ENCODE measurements at places on chromosomes 4 and X. TPM values are rescaled to one million over a fixed set of nuclear protein-coding genes. Genes with fewer than 3 reads are reported as not detected.
A peak's percentile ranks its signal among the peaks of the same experiment; 100 is the strongest.

DNA sequence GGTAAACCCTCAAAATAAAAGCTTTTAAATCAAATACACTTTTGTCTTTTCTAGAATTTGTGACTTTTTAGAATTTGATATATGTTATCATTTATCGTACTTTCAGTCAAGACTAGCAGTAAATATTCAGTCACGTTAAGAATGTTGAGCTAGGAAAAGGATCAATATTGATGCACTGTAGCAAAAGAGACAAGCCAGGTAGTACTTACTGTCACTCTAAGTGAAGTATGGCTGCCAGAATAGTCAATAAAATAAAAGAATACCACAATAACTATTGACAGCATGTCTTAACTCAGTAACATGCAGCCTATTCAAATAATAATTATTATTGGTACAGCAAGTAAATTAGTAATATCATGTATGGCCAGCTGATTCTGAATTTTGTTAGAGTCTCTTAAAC lies 43.6 kb upstream of the GPRIN3 start:
- no peak for DNase-seq
- no peak overlapping the region for H3K4me3 ChIP-seq
- no peaks in the 10 kb centered on the region for H3K27me3 ChIP-seq
- H3K4me1 ChIP-seq: no peaks in the 10 kb centered on the region

DNA sequence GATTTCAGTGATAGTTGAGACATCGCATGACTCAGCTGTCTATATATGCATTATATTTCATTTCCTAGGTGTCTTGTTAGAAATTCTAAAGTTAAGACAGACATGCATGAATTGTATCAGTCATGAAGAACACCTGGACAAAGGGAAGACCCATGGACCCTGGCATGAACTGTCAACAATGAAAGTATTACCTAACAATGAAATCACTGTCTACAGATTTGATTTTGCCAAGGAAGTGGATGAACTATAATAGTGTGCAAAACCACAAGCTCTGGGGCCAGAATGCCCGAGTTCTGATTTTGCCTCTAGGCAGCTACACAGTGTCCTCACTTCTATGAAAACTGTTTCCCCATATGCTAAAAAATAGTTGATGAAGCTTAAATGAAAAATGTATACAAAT lies 386.1 kb downstream of the NLGN4X start:
- H3K27me3 ChIP-seq: no peaks in the 10 kb centered on the region
- H3K36me3 ChIP-seq: no peaks in the 10 kb centered on the region
- no peak overlapping the region for H3K27ac ChIP-seq
- no peak overlapping the region for H3K4me3 ChIP-seq
- no peaks in the 10 kb centered on the region for H3K4me1 ChIP-seq

DNA sequence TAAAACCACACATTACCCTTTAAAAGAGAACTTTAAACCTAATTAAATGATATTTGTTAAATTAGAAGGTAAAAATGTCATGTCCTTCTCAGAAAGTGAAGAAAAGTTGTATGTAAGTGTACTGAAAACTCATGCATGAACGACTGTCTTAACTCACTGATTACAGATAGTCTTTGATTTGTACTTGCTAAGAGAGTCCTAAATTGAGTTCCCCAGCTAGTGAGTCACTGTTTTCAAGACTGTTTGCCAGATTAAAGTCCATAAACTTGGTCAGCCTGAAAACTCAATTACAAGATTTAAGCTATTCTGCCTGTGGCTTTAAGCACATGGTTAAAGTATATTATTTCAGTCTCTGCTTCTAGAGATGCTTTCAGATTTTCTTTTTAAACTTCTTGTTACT lies 124.9 kb upstream of the ZCCHC13 start:
- no peak overlapping the region for H3K27ac ChIP-seq
- H3K4me1 ChIP-seq: no peaks in the 10 kb centered on the region
- H3K4me3 ChIP-seq: no peak overlapping the region
- no peak for DNase-seq
- no peaks in the 10 kb centered on the region for H3K27me3 ChIP-seq

DNA sequence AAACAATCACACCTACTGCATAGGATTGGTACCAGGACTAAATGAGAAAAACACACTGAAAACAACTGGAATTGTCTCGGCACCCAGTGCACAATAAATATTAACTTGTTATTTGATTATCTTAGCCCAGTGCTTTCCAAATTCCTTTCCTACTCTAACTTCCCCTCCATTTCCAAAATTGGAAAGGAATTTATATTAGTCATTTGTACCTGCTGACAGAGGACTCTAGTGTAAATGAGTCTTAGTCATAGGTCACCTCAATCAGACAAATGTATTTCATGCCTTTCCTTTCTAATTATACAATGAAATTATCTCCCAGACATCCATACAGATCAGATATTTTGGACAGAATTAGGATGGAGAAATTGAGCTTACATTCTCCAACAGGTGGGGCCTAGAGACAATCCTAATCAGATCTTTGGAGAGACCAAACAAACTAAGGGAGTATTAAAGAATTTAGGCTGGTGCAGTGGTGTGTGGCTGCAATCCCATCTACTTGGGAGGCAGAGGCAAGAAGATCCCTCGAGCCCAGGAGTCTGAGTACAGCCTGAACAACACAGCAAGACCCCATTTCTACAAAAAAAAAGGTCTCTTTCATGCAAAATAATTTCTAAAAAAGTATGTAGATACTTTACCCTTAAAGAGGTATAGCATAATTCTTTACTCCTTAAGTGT lies 10.1 kb downstream of the SH3D19 start:
- H3K4me3 ChIP-seq: no peak overlapping the region
- DNase-seq: no peak
- no peaks in the 10 kb centered on the region for H3K36me3 ChIP-seq
- H3K27me3 ChIP-seq: no peaks in the 10 kb centered on the region

DNA sequence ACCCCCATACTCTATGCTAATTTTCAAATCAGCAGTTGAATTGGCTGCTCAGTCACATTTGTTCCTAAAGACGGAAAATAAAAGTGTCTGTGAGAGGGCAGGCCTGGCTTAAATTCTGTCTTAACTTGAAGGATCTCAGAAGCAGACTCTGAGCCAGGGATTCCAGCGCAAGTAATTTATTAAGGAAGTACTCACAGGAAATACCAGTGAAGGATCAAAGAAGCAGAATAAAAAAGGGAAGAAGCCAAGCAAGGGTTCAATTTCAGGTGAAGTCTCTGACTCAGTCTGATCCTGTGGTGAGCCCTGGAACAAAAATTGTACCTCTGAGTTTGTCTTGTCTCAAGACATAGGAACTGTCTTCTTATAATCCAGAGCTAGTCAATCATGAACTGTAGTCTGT lies 52.2 kb downstream of the IL1RAPL1 start:
- no peaks in the 10 kb centered on the region for H3K36me3 ChIP-seq
- H3K27ac ChIP-seq: no peak overlapping the region
- H3K27me3 ChIP-seq: no peaks in the 10 kb centered on the region
- DNase-seq: no peak

- no peak for DNase-seq
- H3K27ac ChIP-seq: no peak overlapping the region
- H3K27me3 ChIP-seq: no peaks in the 10 kb centered on the region
- no peak overlapping the region for H3K4me3 ChIP-seq
- H3K4me1 ChIP-seq: no peaks in the 10 kb centered on the region
Measured at GRCh38 chrX:39260965-39261364, 459.7 kb downstream of the MID1IP1 start.

DNA sequence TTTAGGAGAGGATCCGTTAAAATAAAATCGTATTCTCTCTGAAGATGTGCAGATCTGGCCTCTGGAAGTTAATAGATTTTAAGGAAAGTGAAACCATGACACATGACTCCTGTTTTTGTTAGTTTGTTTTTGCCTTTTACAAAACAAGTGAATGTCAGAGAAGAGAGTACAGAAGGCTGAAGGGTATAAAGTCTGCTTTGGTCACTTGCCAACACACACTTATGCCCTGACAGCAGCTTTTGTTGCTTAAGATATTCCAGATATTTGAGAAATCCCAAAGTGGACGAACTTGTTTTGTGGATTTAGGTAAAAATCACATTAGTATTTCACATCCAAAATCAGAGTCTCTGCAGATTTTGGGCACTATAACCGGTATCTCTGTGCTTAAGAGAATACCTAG lies 192.4 kb upstream of the RASGEF1B start:
- H3K4me1 ChIP-seq: no peaks in the 10 kb centered on the region
- H3K27ac ChIP-seq: no peak overlapping the region
- no peak overlapping the region for H3K4me3 ChIP-seq
- no peaks in the 10 kb centered on the region for H3K27me3 ChIP-seq

DNA sequence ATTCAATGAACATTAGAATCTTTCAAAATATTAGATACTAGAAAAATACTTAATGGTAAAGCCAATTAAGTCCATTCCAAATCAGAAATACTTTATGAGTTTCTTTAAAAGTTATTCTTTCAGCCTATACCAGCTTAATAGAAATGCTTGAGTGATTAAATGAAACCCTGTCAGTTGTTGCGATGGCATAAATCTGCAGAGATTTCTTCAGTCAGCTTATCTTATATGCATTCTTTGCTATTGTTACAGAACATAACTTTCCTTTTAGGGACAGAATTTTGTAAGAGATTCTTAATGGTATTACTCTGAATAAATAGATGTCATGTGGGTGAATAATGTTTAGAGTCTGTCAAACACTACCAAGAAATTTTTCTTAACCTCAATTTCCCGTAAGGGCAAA lies 325.0 kb upstream of the HAND2 start:
- no peaks in the 10 kb centered on the region for H3K27me3 ChIP-seq
- H3K4me3 ChIP-seq: no peak overlapping the region

DNA sequence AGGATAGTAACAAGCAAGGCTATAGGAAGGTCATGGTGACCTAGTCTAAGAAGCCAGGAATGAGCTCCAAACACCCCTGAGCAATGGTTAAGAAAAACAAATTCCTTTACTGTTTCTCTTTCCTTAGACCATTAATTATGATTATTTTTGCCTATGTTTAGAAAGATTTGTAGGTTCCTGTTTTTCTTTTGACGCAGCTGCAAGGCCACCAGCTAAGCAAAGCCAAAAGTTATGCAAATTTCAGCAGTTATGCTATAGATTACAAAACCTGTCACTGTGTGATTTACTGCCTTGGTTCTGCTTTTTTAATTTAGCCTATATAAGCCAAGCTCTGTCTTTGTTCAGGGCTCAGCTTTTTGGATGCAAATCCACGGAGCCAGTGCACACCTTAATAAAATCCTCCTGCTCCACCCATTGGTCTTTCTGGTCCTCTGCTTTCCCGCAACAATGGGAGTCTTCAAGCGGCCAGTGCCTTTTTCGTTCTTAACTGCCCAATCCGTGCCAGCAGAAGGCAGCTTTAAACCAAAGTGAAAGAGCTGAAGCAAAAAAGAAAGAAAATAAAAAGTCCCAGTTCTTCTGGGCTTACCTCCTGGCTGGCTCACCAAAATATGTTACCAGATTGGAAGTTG lies 1.4 kb upstream of the CEP135 start:
- DNase-seq: no peak
- H3K4me1 ChIP-seq: peaks cover 50% of the 10 kb centered on the region
- H3K27ac ChIP-seq: peak overlapping the region; percentile 98
- peak overlapping the region; percentile 85 for H3K4me3 ChIP-seq
- no peaks in the 10 kb centered on the region for H3K27me3 ChIP-seq
- H3K36me3 ChIP-seq: no peaks in the 10 kb centered on the region

DNA sequence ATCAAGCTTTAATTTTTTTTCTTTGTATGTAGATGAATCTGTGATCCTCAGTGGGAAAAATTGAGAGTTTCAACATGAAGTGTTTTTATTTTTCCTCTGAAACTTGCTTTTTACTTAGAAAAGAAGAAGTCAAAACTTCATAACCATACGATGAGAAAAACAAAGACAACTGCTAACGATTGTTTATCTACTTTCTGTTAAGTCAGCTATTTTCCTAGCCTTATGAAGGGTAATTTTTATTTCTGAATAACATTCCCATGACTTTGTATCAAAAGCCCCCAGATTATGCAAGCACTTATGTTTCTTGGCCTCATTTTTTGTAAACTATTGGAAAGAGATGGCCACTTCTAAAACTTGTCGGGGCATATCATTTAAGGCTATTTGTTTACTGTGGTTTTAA lies 645.1 kb upstream of the PRKX start:
- no peak for DNase-seq
- no peaks in the 10 kb centered on the region for H3K27me3 ChIP-seq
- H3K27ac ChIP-seq: no peak overlapping the region
- H3K36me3 ChIP-seq: no peaks in the 10 kb centered on the region
- H3K4me3 ChIP-seq: no peak overlapping the region

DNA sequence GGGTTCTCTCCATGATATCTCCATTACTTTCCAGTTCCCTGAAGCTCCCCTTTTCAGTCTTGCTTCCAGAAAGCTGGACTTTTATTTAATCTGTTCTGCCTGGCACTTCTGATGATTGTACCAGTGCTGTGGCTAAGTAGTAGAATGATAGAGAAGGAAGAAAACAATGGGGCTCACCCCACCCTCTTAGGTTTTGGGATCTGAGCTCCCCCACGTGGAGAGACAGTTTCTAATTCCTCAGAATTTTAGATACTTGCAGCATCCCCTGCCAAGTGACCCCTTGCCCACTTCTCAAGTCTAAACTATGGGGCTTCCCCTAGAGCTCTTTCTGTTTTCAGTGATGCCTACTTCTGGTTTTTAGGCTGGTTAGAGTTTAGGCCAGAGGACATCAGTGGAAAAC lies 73.9 kb downstream of the GC start:
- no peaks in the 10 kb centered on the region for H3K27me3 ChIP-seq
- H3K4me1 ChIP-seq: no peaks in the 10 kb centered on the region
- DNase-seq: no peak
- H3K27ac ChIP-seq: no peak overlapping the region
- H3K36me3 ChIP-seq: no peaks in the 10 kb centered on the region

DNA sequence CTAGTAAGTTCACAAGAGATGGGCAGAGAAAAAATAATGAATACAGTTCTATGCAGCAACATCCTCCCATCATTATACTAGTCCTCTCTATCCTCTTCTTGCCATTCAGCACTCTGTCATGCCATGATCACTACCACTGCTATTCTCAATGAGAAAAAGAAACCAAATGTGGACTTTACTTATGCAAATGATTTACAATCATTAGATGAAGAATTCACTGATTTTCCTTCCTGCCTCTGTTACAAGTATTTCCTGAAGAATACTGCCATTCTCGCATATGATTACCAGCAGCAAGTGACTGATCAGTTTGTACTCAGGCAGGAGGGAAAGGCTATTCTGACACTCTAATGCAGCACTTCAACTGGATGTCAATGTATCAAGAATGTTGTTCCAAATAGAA lies 50.3 kb downstream of the WDFY3 start:
- DNase-seq: no peak
- H3K27ac ChIP-seq: no peak overlapping the region
- H3K36me3 ChIP-seq: no peaks in the 10 kb centered on the region
- H3K4me3 ChIP-seq: no peak overlapping the region
- H3K27me3 ChIP-seq: no peaks in the 10 kb centered on the region

GRCh38 chr4:84498935-84499623 lies at the start of gene NKX6-1:
TSS of gene NKX6-1 (minus strand) at chr4:84499292. CDS start at chr4:84498228, 1,064 bp downstream.
- no peak for DNase-seq
- H3K36me3 ChIP-seq: no peaks in the 10 kb centered on the region
- H3K4me1 ChIP-seq: peaks cover 18% of the 10 kb centered on the region
- no peak within 1 kb of the TSS for H3K27ac ChIP-seq
- H3K4me3 ChIP-seq: peak within 1 kb of the TSS; percentile 19

GRCh38 chr4:132504438-132504837 lies 644.7 kb upstream of the PCDH10 start:
- no peak overlapping the region for H3K4me3 ChIP-seq
- no peak overlapping the region for H3K27ac ChIP-seq
- no peaks in the 10 kb centered on the region for H3K4me1 ChIP-seq
- H3K27me3 ChIP-seq: no peaks in the 10 kb centered on the region
- no peak for DNase-seq
- no peaks in the 10 kb centered on the region for H3K36me3 ChIP-seq

GRCh38 chr4:94447754-94448411 lies 3.9 kb upstream of the PDLIM5 start:
- H3K36me3 ChIP-seq: no peaks in the 10 kb centered on the region
- no peak for DNase-seq
- H3K27ac ChIP-seq: no peak overlapping the region
- H3K4me3 ChIP-seq: no peak overlapping the region
- no peaks in the 10 kb centered on the region for H3K27me3 ChIP-seq

Gene CACNA1F
- 0.67 TPM for polyA plus RNA-seq

Gene ATXN3L
- not detected for polyA plus RNA-seq

Gene HAND2
- polyA plus RNA-seq: 2.4 TPM

Gene AFP
- not detected for polyA plus RNA-seq

Gene UBA1
- polyA plus RNA-seq: 88.9 TPM
